ENCODE measurements at places on chromosomes 4 and X.
A peak's percentile ranks its signal among the peaks of the same experiment; 100 is the strongest.

DNA sequence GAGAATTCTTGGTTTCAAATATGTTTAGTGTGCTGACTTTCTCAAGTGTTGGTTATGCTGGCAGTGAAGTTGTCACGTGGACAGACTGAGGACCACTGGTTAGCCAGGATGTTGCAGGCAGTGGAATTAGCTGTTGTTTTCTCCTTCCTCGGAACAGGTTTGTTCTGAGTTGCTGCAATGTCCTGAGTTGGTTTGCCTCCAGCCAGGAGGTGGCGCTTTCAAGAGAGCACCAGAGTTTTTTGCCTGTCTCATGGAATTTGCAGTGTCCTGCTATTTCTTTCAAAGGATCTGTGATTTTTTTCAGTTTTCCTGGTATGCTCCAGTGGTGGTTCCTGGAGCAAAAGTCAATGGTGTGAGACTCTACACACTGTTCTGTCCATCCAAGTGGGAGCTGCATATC is 158.1 kb upstream of the CXorf66 start:
- DNase-seq: no peak

DNA sequence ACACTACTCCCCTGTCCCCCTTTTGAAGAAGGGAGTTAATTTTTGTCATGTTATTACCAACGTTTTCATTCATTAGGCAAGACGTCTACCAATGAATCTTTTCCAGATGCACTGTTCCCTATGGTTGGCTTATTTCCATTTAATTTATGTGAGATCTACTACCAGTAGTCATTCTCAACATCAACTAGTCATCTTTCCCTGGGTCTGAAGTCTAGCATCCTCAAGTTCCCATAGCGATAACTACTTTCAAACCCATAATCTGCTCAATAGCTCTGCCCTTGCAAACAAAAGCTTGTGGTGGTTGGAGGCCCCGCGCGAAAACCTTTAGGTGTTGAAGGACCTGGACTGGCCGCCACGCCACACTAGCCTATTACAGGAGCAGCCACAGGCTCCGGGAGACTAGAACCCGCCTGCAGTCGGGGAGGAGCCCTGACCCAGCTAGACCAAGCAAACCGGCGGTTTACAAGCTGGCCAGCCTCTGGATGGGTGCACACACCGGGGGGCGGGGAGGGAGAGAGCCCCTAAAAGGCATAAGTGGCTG is 746 bp downstream of the PPAT start:
- DNase-seq: peak; percentile 82

GRCh38 chrX:139639253-139639652 is 68.7 kb downstream of the MCF2 start:
- no peak for DNase-seq

DNA sequence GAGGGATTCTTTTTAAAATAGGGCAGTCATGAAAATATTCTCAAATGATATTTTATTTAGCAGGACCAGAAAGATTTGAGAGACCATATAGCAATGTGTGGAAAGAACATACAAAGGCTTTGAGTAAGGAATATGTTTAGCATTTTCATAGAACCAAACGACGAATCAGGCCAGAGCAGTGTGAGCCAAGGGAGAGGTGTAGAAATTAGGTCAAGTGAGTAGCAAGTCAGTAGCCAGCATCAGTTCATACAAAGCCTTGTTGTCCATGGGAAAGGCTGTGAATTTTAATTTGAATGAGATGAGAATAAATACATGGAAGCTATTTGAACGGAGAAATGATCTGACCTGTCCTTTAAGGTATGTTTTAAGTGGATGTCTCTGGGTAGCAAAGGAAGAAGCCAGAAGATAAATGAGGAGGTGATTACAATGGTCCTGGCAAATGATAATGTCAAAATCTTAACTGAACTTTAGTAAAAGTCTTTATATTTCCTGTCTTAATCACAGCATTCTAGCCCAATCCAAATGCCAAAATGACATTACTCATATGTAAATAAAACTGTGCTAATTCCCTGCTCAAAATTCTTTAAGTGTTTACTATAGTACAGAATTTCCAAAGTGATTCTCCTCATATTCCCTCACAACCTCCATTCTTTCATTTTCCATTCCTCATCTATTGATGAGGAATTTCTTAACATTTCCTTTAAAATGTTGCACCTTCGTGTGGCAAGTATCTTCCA is 155.7 kb upstream of the SLIT2 start:
- DNase-seq: no peak

- no peak for DNase-seq
Observed at GRCh38 chrX:152259150-152259549, 120.8 kb upstream of the MAGEA10 start.

GRCh38 chr4:137359691-137360315 is 172.5 kb downstream of the PCDH18 start:
- no peak for DNase-seq
